ENCODE measurements at places on chromosomes 11 and 22. TPM values are rescaled to one million over a fixed set of nuclear protein-coding genes. Genes with fewer than 3 reads are reported as not detected.

AQP11 gene
- 2.4 TPM for total RNA-seq

KCNK4 gene
- total RNA-seq = not detected

OR52N4 gene
- not detected for total RNA-seq

E2F8 gene
- total RNA-seq = 12.2 TPM

DNA sequence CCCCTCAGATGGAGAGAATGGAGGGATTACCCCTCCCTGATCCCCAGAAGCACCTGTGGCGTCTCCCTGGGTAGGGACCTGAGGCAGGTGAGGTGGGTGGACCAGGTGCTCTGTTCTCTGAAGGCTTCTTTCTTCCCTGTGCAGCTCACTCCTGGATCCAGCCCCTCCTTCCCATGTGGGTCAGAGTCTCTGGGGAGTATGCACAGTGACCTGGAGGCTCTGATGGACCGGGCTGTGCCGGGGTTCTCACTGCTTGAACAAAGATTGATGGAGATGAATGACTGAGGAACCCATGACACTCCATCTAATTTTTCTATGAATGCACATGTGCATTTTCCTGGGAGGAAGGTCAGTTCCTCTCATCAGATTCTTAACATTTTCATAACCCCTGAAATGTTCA, 78.6 kb upstream of the SHANK2 start:
- H3K27ac ChIP-seq = no peak overlapping the region
- no peak for DNase-seq
- H3K4me3 ChIP-seq = no peak overlapping the region
- no peaks in the 10 kb centered on the region for H3K4me1 ChIP-seq
- no peaks in the 10 kb centered on the region for H3K27me3 ChIP-seq

- peaks cover 24% of the 10 kb centered on the region for H3K4me1 ChIP-seq
- H3K27ac ChIP-seq = no peak overlapping the region
- peaks cover 24% of the 10 kb centered on the region for H3K27me3 ChIP-seq
- no peak overlapping the region for H3K4me3 ChIP-seq
Measured at GRCh38 chr11:84923489-84923888, 703.7 kb downstream of the DLG2 start.

GRCh38 chr22:26364066-26365015, 64.7 kb upstream of the ASPHD2 start:
- peaks cover 26% of the 10 kb centered on the region for H3K27me3 ChIP-seq
- peak overlapping the region; percentile 9 for H3K27ac ChIP-seq
- H3K36me3 ChIP-seq = no peaks in the 10 kb centered on the region
- H3K4me1 ChIP-seq = peaks cover 14% of the 10 kb centered on the region

DNA sequence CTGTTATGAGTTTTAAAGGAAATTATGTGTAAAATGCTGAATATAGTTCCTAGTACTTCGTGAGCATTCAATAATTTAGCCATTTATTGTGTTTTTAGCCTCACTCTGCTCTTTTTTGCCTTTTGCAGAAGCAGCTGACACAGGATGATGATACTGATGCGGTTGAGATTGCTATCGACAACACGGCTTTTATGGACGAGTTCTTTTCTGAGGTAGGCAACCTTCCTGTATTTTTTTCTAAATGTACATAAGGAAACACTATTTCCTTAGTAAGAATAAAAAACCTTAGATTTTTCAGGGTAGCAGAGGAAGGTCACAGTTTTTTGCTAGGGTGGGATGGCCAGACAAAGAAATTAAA, 17.9 kb downstream of the STX3 start:
- no peak for DNase-seq
- no peaks in the 10 kb centered on the region for H3K36me3 ChIP-seq

- peaks cover 4% of the 10 kb centered on the region for H3K36me3 ChIP-seq
- no peak for DNase-seq
- no peak overlapping the region for H3K4me3 ChIP-seq
- no peaks in the 10 kb centered on the region for H3K27me3 ChIP-seq
- no peak overlapping the region for H3K27ac ChIP-seq
- no peaks in the 10 kb centered on the region for H3K4me1 ChIP-seq
Measured at GRCh38 chr11:108824545-108824944, 159.7 kb downstream of the DDX10 start.

GRCh38 chr11:124870430-124870829, 5.2 kb downstream of the ROBO3 start:
- H3K4me1 ChIP-seq = peaks cover 10% of the 10 kb centered on the region
- no peak overlapping the region for H3K4me3 ChIP-seq
- no peak overlapping the region for H3K27ac ChIP-seq
- peaks cover 100% of the 10 kb centered on the region for H3K27me3 ChIP-seq
- peak; percentile 48 for DNase-seq

- no peaks in the 10 kb centered on the region for H3K36me3 ChIP-seq
- H3K27me3 ChIP-seq = no peaks in the 10 kb centered on the region
- no peak for DNase-seq
- peaks cover 6% of the 10 kb centered on the region for H3K4me1 ChIP-seq
- no peak overlapping the region for H3K4me3 ChIP-seq
Measured at GRCh38 chr11:89437317-89437716, 53.9 kb downstream of the NOX4 start.

GRCh38 chr11:8720868-8721608, 38.4 kb downstream of the RPL27A start:
- H3K27ac ChIP-seq = peak overlapping the region; percentile 99
- peak overlapping the region; percentile 82 for H3K4me3 ChIP-seq
- DNase-seq = no peak
- H3K27me3 ChIP-seq = no peaks in the 10 kb centered on the region

GRCh38 chr11:35363246-35363801, 56.0 kb downstream of the SLC1A2 start:
- no peaks in the 10 kb centered on the region for H3K36me3 ChIP-seq
- peaks cover 8% of the 10 kb centered on the region for H3K27me3 ChIP-seq
- H3K4me1 ChIP-seq = peaks cover 22% of the 10 kb centered on the region
- DNase-seq = no peak
- no peak overlapping the region for H3K4me3 ChIP-seq
- H3K27ac ChIP-seq = no peak overlapping the region
